Naive thymus-derived CD8-positive, alpha-beta T cell (primary cell): ENCODE measurements at places on chromosomes 3 and 15. TPM values are rescaled to one million over a fixed set of nuclear protein-coding genes. Genes with fewer than 3 reads are reported as not detected.

MYL3 gene
- total RNA-seq = not detected

PTPRG gene
- not detected for total RNA-seq

VIPR1 gene
- total RNA-seq = 122 TPM

GOLGA6A gene
- total RNA-seq = 0.16 TPM

SCN5A gene
- 0.25 TPM for total RNA-seq

- no peak for DNase-seq
- H3K27me3 ChIP-seq = peaks cover 8% of the 10 kb centered on the region
- H3K36me3 ChIP-seq = no peaks in the 10 kb centered on the region
These were observed 9.2 kb downstream of the SHC4 start for GRCh38 chr15:48954538-48954937.

DNA sequence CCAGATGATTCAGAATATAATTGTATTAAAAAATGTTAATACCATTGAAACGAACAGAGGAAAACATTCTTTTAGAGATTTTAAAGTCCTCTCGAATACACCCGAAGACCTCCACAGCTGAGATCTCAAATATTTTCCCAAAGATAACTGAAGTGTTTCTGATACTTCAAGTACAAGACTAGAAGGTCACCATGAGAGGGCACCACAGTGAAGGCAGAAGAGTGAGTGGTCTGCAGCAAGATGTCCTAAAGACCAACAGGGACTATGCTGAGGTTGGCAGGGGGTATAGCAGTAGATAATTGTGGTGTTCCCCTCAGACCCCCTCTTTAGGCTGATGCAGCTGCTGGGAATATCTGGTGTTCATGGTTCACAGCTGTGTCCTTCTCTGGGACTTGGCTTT, 156.5 kb downstream of the PDCD6IP start:
- no peak overlapping the region for H3K27ac ChIP-seq
- no peaks in the 10 kb centered on the region for H3K27me3 ChIP-seq
- DNase-seq = no peak
- no peaks in the 10 kb centered on the region for H3K36me3 ChIP-seq
- no peaks in the 10 kb centered on the region for H3K4me1 ChIP-seq
- H3K4me3 ChIP-seq = no peak overlapping the region

DNA sequence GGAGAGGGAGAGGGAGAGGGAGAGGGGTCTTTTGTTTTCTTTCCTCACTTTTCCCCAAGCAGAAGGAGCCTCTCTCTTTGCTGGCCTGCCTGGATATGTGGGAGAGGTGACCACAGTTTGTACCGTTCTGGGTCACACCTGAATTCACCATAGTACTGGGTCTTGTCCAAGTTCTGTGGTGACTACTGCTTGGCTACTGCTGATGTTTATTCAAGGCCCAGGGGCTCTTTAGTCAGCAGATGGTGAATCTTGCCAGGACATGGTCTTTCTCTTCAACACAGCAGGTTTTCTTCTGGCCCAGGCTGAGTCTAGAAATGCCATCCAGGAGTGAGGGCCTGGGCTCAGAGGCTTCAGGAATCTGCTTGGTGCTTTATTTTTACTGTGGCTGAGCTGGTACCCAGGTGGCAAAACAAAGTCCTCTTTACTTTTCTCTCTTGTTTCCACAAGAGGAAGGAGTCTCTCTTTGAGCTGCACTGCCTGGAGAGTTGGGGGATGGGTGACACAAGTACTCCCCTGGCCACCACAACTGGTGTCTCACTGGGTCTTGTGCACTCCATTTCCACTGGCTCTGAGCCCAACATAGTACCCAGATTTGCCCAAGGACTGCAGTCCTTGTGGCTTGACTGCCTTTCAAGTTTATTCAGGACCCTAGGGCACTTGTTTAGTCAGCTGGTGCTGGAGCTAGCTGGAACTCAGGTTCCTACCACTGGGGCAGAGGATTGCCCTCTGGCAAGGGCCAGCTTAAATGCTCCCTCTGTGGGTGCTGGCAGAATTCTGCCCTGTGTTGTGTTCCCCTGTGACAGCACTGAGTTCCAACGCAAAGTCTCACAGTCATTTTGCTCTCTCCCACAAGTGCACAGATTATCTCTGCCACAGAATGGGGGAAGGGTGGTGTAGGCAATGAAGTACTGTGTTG, 16.8 kb upstream of the CCNDBP1 start:
- no peaks in the 10 kb centered on the region for H3K4me1 ChIP-seq
- H3K27ac ChIP-seq = no peak overlapping the region
- H3K36me3 ChIP-seq = peaks cover 11% of the 10 kb centered on the region
- H3K4me3 ChIP-seq = no peak overlapping the region
- no peaks in the 10 kb centered on the region for H3K27me3 ChIP-seq

- H3K4me1 ChIP-seq = no peaks in the 10 kb centered on the region
- H3K36me3 ChIP-seq = no peaks in the 10 kb centered on the region
- H3K27me3 ChIP-seq = peaks cover 4% of the 10 kb centered on the region
- DNase-seq = no peak
- no peak overlapping the region for H3K27ac ChIP-seq
These were observed 32.3 kb downstream of the ALDH1L1 start for GRCh38 chr3:126147932-126148683.

DNA sequence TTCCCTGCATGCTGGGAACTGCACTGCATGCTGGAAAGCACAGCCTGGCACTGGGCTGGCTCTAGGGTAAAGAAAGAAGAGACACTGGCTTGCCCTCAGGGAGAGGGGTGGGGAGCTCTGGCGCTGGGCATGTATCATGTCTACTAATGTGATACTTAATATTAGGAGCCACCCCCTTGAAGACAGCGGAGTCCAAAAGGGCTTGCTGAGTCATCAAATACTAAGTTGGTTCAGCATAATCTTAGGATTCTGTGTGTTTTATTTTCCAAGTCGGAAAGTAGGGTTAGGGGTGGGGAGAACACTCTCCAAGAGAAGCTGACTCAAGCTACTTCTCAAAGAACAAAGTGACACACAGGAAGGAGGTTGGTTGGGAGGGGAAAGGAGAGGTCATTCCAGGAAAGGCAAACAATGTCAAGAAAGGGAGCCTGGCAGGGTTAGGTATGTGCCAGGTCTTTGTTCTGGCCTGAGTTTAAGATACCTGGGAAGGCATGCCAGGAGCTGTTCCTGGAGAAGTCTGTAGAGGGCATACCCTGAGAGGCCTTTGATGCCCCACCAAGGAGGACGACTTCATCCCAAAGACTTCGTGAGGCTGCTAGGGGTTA, 237.8 kb upstream of the NR2E3 start:
- no peak overlapping the region for H3K27ac ChIP-seq
- no peaks in the 10 kb centered on the region for H3K36me3 ChIP-seq
- no peak overlapping the region for H3K4me3 ChIP-seq
- H3K27me3 ChIP-seq = peaks cover 13% of the 10 kb centered on the region
- DNase-seq = no peak
- H3K4me1 ChIP-seq = no peaks in the 10 kb centered on the region

DNA sequence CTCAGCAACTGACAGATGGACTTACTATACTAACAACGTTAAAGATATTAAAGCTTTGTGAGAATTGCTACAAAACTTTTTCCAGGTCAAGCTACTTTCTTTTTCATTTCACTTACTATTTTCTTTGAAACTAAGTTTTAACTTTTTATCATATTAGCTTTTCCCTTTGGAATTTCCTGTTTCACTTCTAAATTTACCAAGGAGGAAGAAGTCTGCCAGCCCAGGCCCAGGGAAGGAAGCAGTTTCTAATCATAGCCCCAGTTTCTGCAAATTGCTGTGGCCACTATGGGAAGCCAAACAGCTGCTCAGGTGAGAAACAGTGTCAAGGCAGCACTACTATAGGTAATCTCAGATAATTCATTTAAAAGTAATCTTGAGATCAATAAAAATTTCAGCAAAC, 18.4 kb downstream of the CYFIP1 start:
- H3K36me3 ChIP-seq = no peaks in the 10 kb centered on the region
- no peaks in the 10 kb centered on the region for H3K4me1 ChIP-seq
- H3K27me3 ChIP-seq = no peaks in the 10 kb centered on the region
- no peak overlapping the region for H3K4me3 ChIP-seq
- DNase-seq = no peak

DNA sequence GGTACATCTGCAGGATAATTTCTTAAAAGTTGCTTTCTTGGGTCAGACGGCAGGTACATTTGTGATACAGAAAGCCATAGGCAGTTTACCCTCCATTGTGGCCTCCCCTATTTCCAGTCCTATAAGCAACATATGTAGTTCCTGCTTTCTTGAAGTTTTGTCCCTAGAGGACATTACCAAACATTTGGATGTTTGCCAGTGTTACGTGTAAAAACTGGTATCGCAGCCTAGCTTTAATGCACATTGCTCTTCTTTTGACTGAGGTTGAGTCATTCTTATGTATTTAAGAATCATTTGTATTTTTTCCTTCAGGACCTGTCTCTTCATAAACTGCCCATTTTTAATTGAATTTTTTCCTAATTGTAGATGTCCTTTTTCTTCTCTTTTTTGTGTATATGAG, 114.3 kb downstream of the DIPK2A start:
- H3K4me1 ChIP-seq = no peaks in the 10 kb centered on the region
- no peak overlapping the region for H3K27ac ChIP-seq
- no peak for DNase-seq
- peaks cover 5% of the 10 kb centered on the region for H3K27me3 ChIP-seq
- H3K36me3 ChIP-seq = no peaks in the 10 kb centered on the region

DNA sequence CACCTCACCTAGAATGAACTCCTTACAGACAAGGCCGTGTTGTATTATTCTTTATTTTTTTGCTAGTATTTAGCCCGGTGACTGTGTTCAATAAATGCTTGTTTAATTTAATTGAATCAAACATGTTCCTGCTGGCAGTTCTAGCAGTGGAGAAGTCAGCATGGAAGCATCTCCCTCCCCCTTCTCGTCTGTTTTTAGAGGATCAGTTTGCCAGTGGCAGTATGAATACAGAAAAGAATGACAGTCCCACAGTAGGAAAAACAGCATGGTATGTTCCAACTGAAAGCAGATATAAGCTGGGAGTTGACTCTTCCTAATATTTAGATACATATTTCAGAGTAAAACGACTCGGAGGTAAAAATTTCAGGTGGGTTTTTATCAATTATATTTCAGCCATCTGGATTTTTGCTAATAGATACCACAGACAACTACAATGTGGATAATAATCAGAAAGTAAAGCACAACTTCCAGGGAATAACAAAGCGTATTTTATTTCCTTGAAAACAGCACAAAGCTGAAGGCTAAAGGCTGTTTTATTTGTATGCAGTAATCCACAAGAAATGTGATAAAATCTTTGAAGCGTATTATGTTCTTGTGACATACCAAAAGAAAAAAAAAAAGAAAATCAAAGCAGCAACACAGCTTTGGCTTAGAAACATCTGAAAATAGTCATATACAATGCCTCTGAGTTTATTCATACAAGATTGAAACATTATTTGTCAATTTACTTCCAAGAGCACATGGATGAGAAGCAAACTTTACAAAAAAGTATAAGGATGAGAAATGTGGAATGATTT, 244.5 kb upstream of the KCNMB2 start:
- no peak overlapping the region for H3K27ac ChIP-seq
- no peaks in the 10 kb centered on the region for H3K4me1 ChIP-seq
- no peaks in the 10 kb centered on the region for H3K27me3 ChIP-seq

- H3K27ac ChIP-seq = peak overlapping the region; percentile 29
- DNase-seq = no peak
- H3K4me3 ChIP-seq = no peak overlapping the region
- peaks cover 57% of the 10 kb centered on the region for H3K4me1 ChIP-seq
- no peaks in the 10 kb centered on the region for H3K27me3 ChIP-seq
- H3K36me3 ChIP-seq = no peaks in the 10 kb centered on the region
These were observed 11.3 kb downstream of the NRROS start for GRCh38 chr3:196650740-196651311.

DNA sequence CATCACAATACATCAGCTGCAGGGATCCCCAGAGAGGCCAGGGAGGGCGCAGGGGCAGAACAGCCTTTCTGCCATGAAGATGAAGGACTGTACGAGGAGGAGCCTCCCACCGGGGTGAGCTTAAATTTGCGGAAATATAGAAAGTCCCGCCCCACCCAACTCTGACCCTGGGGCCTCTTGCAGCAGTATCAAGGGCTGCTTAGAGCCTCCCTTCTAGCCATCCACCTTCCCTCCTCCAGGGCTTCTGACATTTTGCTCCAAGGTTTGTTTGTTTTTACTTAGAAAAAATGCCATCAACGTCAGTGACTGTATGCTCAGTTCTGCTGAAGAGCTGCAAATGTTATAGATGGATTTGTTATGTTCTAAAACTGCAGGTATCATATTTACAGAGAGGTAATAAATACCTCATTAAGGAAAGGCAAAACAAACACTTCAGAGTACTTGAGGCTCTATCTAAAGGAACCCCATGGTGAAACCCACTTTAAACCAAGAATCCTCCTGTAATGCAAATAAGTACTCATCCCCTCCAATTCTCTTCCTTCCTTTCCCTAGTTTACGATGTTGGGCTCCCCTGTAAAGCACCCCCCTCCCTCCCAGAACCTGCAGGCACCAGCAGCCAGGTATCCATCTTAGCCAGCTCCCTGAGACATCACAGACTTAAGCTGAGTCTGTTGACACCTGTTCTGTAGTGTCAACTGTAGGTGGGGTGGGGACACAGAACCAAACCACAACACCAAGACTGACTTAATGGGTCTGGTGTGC, 30.5 kb downstream of the RFTN1 start:
- H3K4me3 ChIP-seq = peak overlapping the region; percentile 59
- H3K36me3 ChIP-seq = peaks cover 18% of the 10 kb centered on the region
- peak overlapping the region; percentile 93 for H3K27ac ChIP-seq
- peaks cover 88% of the 10 kb centered on the region for H3K4me1 ChIP-seq
- DNase-seq = peak; percentile 44

GRCh38 chr15:77187751-77188464, 117.0 kb upstream of the TSPAN3 start:
- no peaks in the 10 kb centered on the region for H3K36me3 ChIP-seq
- peak overlapping the region; percentile 81 for H3K27ac ChIP-seq
- no peak for DNase-seq
- H3K4me3 ChIP-seq = no peak overlapping the region

DNA sequence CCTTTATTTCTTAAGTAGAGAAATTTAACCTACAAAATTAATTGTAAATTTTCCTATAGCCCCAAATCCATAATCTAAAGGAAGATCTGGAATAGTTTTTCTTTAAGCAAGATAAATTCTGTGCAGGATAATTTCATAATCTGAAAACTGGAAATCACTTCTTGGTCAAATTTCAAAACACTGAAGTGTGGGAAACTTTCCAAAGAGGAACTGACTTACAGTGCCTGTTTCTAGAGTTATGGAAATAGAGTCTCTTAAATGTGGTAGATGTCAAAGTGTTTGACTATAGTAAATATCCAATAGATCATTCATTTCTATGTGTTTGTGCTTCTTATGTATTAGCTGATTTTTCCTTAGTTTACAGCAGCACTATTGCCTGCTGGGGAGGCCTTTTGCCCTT, 1.6 kb upstream of the P2RY13 start:
- peaks cover 4% of the 10 kb centered on the region for H3K4me1 ChIP-seq
- DNase-seq = no peak
- H3K27ac ChIP-seq = no peak overlapping the region

DNA sequence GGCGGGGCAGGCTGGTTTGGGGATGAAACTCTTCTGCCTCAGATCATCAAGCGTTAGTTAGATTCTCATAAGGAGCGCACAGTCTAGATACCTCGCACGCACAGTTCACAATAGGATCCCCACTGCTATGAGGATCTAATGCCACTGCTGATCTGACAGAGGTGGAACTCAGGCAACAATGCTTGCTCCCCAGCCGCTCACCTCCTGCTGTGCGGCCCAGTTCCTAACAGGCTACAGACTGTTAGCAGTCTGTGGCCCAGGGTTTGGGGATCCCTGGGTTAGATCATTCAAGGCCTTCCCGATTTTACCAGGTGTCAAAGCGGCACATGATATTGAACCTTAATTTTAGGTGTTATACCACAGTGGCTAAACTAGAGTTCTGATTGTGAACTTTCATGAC, 232.8 kb downstream of the UBE2E2 start:
- no peak for DNase-seq
- no peaks in the 10 kb centered on the region for H3K36me3 ChIP-seq
- H3K4me3 ChIP-seq = no peak overlapping the region
- peaks cover 38% of the 10 kb centered on the region for H3K4me1 ChIP-seq
- no peaks in the 10 kb centered on the region for H3K27me3 ChIP-seq

GRCh38 chr3:51057121-51057520, 328.0 kb upstream of the MANF start:
- H3K27me3 ChIP-seq = no peaks in the 10 kb centered on the region
- no peaks in the 10 kb centered on the region for H3K4me1 ChIP-seq
- no peak overlapping the region for H3K27ac ChIP-seq
- no peaks in the 10 kb centered on the region for H3K36me3 ChIP-seq
